ENCODE measurements at places on chromosomes 1 and 21.
A peak's percentile ranks its signal among the peaks of the same experiment; 100 is the strongest.

DNA sequence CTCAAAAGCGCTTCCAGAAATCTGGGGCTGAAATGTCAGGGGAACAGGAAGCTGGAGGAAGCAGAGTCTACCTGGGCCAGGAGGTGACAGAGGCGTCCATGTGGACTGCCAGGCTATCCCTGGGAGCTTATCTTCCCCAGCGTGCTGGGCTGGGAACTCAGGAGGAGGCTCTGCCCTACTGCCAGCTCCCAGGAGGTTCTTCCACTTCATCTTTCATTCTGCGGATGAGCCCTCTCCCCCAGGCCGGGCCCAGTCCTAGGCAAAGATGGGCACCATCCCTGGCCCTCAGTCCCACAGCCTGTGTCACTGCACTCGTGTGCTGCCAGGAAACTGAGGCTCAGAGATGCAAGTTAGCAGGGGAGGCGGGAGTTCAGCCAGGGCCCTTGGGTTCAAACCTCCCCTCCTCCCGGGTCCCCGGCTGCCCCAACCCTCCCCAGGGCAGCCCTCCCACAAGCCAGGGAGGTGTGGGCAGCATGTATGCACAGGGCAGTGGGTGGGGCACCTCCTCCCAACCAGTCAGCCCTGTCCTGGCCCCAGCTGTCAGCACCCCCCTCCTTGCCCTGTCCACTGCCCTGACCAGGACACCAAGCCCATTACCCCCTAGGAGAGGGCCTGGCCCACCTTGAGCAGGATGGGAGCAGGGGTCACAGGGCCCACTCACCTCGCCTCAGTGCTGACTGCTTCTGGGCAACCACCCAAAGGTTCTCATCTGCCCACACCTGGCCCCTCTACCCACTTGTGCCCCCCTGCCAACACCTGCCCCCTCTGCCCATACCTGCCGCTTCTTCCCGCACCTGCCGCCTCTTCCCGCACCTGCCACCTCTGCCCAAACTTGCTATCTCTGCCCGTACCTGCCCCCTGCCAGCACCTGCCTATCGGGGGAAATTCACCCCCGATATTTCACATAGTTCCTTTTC lies 226.0 kb downstream of the NPHP4 start:
- DNase-seq: no peak

DNA sequence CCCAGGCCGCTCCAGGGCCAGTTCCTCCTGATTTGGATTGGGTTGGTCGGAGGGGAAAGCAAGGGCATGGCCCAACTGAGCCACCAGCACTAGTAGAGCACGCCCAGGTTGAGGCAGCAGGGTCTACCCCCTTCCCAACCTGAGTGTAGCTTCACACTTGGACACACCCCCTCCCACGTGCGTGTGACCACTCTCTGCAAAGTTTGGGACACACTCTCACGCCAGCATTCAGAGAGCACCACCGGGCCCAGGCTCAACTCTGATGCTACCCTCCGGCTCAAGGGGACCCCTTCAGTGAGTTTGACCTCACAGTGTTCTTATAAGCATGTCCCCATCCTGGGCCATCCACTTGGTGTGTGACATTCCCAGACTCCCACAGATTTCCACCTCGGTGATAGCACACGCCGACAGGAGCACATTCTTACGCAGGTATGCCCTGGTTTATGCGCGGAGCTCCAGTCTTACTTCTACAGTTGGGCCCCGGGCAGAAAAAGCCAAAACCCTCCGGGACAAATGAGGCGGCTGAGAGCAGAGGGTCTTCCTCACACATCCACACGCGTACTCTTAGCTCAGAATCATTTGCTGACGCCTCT lies 3.0 kb upstream of the DMRTA2 start:
- DNase-seq: no peak

- no peak for DNase-seq
Measured at GRCh38 chr1:185961664-185962063, 227.5 kb downstream of the HMCN1 start.

GRCh38 chr1:226643611-226644540 lies 95.2 kb downstream of the ITPKB start:
- peak; percentile 62 for DNase-seq

DNA sequence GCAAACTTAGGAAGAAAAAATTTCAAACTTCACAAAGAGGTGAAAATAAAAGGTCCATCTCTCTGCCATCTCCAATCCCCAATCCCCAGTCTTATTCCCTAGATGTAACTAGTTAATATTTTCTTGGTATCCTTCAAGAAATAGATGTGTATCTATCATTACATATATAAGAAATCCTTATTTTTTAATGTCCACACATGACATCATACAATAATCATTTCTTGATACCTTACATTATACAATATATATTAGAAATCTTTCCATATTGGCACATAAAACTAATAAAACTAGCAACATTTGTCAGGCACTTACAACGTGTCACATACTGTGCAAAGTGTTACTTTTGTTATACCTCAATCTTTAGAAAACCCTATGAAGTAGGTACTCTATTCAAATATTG lies 16.2 kb downstream of the DOCK7 start:
- DNase-seq: no peak

- no peak for DNase-seq
Measured at GRCh38 chr1:213381572-213382084, 330.6 kb downstream of the RPS6KC1 start.

DNA sequence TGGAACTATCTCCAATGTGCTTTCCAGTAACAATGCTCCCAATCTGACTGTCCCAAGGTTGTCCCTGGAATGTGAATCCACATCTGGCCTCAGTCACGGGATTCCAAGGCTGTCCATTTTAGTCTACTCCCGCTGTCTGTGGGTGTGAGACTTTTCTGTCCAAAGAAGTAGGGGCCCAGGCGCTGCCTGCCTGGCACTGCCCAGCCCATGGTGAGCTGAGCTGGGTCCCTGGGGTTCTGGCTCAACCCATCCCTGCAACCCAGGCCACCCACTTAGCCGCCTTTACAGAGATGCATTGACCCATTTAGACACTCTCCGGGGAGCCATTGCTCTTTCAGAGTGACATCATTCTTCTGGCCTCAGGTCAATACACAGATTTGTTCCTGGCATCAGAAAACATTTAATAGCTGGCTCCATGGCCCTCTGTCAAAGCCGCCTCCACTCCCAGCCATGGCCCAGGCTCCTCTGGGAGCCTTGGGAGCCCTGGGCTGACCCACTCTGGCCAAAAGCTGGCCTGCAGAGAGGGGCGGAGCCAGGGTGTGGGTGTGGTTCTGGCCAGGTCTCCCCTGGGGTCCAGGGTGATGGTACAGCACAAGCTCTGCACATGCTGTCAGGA lies 47.2 kb upstream of the PAX7 start:
- no peak for DNase-seq

DNA sequence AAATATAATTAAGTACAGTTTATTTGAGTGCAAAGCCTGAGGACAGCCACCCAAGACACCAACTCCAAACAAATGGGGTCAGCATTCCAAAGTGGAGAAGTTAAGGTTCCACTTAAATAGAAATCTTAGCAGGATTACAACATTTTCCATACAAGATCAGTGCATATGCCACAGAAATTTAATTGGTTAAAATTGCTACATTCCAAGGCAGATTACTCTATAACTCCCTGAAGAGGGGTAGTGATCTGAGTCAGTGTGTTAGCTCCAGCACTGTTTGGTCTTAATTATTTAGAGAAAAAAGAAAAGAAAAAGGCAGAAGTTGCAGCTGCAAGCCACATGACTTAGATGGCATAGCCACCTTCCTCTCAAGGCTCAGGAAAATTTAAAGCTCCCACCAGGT lies 297.5 kb downstream of the HHIPL2 start:
- no peak for DNase-seq

- DNase-seq: no peak
Measured at GRCh38 chr1:160624464-160624863, 22.4 kb downstream of the SLAMF1 start.

DNA sequence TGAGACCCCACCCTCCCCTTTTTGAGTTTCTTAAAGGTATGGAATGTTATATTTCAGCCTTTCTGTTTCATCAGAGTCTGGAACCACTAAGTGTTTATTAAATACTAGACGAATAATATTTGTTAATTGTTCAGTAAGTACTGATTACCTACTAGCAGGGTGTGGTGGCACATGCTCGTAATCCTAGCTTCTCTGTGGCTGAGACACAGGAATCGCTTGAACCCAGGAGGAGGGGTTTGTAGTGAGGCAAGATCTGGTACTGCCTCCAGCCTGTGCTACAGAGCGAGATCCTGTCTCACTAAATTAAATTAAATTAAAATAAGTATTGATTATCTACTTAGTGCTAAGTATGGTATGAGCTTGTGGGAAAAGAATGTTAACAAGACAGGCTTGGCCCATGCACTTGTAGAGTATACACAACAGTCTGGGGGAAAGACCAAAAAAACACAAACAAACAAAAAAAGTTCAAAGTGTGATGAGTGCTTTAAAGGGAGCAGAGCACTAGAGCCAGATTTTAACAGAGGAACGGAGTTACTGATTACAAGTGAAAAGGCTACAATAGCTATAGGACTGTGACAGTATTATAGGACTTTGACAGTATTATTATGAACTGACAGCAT lies 2.4 kb downstream of the CEPT1 start:
- no peak for DNase-seq

DNA sequence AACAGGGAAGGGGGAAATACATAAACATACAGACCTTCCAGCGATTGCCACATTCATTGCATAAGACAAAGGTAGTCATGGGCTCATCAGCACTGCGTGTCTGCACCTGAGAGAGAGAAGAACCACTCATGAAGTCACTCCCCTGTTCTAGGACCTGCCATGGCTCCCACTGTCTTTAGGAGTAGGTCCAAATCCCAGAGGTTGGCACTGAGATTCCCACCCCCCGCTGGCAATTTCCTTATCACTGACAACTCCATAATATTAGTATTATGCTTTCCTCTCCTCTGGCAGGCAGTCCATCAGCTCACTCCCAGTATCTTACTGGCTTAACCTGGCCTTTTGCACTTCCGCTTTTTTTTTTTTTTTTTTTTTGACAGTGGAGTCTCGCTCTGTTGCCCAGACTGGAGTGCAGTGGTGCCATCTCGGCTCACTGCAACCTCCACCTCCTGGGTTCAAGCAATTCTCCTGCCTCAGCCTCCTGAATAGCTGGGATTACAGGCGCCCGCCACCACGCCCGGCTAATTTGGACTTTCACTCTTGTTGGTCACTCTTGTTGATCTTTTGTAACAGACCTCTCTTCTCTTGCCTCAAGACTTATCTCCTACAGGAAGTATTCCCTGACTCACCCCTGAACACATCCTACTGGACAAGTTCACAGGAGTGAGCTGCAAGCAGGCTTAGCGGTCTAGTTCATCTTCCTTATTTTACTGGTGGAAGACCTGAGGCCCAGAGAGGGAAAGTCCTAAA lies 14.8 kb upstream of the ZNF436 start:
- DNase-seq: no peak

- DNase-seq: no peak
Measured at GRCh38 chr21:40164905-40165772, 297.9 kb downstream of the PCP4 start.

GRCh38 chr1:184734980-184735379 lies 19.7 kb downstream of the EDEM3 start:
- DNase-seq: no peak

- no peak for DNase-seq
Measured at GRCh38 chr1:22841142-22841541, 130.5 kb downstream of the EPHB2 start.

GRCh38 chr21:26715878-26716506 lies 129.2 kb downstream of the ADAMTS1 start:
- peak; percentile 25 for DNase-seq

DNA sequence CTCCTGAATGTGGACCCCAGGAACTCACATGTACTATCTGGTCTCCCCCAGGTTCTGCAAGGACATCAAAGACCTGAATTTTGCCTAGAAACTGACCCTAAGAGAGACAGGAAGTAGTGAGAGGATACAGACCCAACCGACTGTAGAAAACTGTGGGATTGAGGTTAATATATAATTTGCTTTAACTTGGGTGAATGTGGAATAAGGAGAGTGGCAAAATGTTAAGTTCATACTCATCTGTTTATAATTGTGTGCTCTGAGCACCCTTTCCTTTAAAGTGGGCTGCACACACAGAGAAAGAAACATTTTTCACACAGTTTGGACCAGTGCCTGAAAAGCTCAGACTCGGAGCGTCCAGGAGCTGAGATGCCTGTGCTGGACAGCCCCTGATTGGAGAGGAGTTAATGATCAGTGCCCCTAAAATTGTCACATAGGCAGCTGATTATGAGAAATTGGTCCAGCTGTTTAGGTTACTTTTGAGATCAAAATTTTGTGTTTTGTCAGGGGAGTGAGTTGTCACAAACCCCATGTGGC lies 37.2 kb downstream of the ROR1 start:
- DNase-seq: no peak

DNA sequence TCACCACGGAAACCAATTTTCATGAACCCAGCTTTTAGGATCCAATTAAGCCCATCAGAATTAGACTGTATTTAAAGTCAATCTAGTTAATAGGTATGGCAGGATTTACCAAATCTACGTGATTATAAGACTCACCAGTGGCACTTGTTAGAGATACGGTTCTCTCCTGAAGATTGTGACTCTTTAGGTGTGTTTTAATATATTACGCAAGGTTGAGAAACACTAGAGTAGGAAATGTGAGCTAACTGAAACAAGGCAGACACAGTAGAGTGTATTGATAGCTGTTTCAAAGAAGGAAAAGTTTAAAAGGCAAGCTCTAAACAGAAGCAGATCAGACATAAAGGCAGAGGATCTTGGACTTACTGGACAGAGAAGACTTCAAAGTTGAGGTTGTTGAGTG lies 11.2 kb upstream of the RPE65 start:
- DNase-seq: no peak

- DNase-seq: no peak
Measured at GRCh38 chr1:87766737-87767136, 438.1 kb downstream of the LMO4 start.

DNA sequence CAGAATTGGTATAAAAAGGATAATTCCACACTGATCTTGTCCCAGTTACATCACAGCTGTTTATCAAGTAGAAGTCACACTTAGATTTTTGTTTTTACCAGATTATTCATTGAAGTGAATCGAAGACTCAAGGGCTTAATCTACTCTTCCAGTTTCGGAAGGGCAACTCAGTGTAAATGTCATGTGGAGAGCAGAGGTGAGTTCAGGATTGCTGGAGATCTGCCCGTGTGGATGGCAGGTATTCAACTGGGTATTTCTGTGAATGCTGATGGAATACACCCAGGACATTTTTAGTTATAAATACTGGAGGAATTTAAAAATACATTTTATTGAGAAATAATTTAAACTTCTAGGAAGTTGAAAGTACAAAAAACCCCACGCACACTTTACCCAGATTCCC lies 19.4 kb downstream of the CC2D1B start:
- no peak for DNase-seq

GRCh38 chr1:39392851-39393573 lies 98.4 kb upstream of the BMP8A start:
- DNase-seq: no peak

- DNase-seq: no peak
Measured at GRCh38 chr1:228373004-228373680, 33.5 kb downstream of the TRIM11 start.
